NCI-H1092 (cell line): ENCODE measurements at places on chromosomes 1 and 21.

GRCh38 chr1:8145545-8146202, 119.6 kb upstream of the ERRFI1 start:
- no peak for DNase-seq

- DNase-seq: no peak
These were observed 49.4 kb downstream of the HSD3B1 start for GRCh38 chr1:119556423-119556822.

- no peak for DNase-seq
These were observed 80.8 kb upstream of the UBE2U start for GRCh38 chr1:64122588-64122987.

DNA sequence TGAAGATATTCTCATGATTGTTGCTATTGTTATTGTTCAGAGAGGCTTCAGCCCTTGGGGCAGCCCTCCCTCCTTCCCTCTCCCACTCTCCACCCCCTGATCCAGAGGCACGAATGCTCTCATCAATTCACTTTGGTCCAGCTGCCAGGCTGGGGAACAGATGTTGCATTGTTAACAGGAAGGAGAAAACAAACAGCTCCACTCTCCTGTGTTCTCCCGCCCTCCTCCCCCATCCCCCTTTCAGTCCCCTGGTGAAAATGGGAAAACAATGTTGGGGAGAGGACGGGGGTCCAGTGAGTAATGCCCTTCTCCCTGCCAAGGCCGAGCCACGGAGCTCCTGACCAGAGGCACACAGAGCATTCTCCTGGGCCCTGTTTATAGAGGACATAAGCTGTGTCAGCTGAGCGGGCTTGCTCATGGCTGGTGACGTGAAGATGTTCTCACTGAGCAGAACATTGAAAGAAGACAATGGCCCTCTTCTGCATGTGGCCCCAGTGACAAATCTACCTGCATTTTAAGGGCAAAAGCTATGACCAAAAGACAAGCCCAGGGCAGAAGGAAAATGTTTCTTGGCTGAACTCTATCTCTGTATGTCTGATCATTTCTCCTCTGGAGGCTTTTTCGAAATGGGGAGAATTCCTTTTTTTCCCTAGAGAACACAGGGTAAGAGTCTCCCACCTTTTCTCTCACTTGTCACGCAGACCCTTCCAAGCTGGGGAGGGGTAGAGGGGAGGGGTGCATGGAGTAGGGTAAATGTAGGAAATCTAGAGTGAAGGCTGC, 111.7 kb downstream of the GLUL start:
- peak; percentile 85 for DNase-seq

DNA sequence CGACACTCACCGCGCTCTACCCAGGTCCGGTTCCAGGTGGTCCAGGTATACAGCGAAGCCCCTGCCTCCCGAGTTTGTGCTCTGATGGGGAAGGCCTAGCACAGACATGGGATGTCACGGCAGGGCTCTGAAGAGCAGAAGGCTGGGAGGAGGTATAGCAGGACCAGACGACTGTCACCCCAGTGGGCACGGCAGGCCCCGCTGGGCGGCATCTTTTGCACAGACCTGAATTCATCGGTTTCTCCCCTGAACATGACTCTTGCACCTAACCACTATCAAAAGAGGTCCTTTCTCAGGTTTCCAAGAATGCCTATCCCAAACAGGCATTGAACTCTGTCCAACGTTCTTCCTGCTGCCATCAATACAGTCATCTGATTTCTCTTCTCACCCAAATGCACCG, 30.6 kb downstream of the ARHGEF16 start:
- no peak for DNase-seq

GRCh38 chr1:22747021-22747734, 36.5 kb downstream of the EPHB2 start:
- no peak for DNase-seq
